ENCODE measurements at places on chromosomes 5 and 9.

- no peak for ATAC-seq
Measured at GRCh38 chr5:76204713-76205112, 121.5 kb downstream of the SV2C start.

DNA sequence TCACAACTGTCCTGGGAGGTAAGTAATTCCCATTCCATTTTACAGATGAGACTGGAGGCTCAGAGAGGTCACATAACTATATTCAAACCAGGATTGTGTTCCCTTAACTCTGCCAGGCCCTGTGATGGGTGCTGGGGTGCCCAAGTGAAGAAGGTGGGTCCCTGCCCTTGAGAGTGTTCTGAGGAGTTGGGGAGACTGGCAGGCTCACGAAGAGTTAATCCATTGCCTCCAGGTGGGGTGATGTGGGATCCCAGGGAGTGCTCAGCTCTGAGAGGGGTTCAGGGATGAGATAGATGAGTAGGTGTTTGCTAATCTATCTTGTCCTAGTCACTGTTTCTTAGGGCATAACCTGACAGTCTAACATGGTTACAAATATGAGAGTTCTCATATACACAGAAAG is 36.7 kb downstream of the GSN start:
- no peak for ATAC-seq

DNA sequence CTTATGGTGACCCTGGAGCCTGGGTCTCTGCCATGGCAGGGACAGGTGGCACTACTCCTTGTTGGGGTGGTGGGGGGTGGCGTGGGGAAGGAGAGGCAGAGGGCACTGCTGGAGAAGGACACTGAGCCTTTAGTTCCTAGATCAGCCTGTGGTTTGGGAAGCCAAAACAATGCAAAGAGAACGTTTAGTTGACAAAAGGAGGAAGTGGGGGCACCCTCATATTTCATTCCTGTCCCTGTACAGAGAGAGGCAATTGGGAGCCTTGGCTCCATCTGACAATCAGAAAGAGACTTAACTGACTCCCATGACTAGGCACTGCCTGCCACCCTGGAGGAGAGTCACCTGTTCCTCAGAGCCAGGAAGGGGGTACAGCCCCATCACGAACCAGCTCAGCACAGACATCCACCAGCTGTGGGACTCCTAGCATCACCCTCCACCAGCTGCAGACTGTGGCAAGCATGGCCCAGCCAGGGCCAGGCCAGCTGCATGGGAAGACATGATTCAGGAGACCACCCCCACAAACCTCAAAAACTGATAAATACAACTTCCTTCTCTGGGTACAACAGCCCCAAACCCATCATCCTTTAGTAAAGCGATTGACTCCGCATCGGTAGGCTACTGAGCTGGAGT is 257.5 kb downstream of the HSPA4 start:
- ATAC-seq: no peak

GRCh38 chr5:81537905-81538547 is 144.1 kb upstream of the ACOT12 start:
- no peak for ATAC-seq

DNA sequence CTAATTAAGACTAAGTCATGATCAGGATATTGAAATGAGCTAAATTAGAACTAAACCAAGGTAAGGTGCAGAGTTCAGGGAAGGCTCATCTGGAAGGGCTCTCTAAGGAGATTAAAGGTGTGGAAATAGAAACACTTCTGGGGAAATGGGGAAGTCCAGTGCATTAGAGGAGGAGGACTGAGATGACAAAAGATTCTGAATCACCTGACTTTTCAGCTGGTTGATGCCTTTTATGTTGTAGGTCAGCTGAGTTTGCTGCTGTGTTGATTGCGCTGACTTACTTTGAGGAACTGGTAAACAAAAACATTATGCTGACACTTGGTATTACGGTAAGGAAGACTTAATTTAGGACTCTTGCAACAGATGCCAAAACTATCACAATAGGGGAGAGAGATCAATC is 23.8 kb downstream of the IFNA5 start:
- no peak for ATAC-seq
